ENCODE measurements at places on chromosomes 1 and 21.

DNA sequence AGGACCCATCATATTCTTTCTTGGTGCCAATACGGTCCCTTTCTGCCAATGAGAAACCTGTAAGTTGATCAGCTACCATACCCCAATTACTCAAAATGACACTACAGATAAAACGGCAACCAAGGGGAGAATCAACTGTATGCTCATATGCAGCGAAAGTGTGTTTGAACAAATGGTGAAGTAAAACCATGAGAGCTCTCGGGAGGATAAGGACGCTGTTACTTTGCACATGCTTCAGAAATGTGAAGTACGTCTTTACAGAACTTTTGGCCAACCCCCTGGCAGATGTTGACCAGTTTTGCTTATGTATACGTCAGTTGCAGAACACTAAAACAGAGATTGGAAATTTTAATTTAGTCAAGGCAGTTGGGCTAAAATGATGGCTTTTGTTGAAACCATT lies 79.6 kb downstream of the PROX1 start:
- no peak for DNase-seq

- DNase-seq, result no peak
Measured at GRCh38 chr1:191520345-191520744, 637.9 kb upstream of the RGS18 start.

GRCh38 chr1:195520757-195521156 lies 1087.5 kb downstream of the KCNT2 start:
- no peak for DNase-seq

GRCh38 chr1:99305626-99306025 lies 41.3 kb downstream of the PLPPR4 start:
- DNase-seq, result no peak

DNA sequence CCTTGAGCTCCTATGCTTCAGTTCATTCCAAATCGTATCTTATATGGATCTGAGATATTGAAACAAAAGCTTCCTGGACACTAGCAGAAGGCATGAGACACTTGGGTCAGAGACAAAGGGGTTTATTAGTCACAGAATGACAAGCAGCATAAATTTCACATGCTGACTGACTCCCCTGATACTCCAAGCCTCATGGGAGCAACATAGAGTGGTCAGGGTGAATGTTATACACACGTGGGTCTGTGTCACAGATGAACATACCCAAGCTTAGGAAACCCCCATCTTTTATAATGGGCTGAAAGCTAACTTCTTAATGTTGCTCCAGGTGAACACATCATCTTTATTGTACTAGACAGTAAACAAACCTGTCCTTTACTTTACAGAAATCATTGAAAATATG lies 599.9 kb upstream of the RGS18 start:
- no peak for DNase-seq

GRCh38 chr1:43265431-43265830 lies 4.4 kb upstream of the TMEM125 start:
- no peak for DNase-seq

DNA sequence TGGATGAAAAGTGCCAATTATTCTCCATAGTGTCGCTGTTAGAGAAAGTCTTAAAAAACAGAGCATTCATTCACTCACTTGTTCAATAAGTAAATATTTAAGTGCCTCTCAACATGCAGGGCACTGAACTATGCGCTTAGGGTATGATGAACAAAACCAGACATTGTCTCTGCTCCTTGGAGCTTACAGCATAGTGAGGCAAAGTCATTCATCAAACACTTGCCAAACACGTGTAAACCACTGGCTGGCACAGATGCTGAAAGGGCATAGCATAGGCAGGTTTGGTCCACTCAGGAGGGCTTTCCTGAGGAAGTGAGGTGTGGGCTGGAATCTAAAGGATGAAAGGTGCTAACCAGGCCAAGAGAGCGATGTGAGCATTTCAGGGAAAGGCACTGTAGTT lies 27.6 kb upstream of the RD3 start:
- no peak for DNase-seq

- DNase-seq, result no peak
Measured at GRCh38 chr1:3454811-3455618, 550 bp downstream of the ARHGEF16 start.

DNA sequence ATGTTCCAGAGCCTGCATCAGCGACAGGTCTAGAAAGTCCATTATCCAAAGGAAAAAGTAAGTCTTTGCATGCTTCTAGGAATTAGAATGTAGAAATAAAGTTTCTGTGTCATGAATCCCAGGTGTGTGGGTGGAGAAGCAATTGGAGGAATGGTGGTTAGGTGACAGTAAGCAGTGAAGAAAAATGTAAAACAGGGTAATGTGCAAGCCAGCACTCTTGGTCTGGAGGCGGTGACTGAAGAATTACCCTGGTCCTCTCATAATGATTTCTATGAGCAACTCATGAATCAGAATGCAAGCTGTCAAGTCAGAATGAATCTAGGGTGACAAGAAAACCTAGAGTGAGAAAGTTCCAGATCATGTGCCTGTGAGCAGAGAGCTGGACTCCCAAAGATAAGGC lies 33.6 kb downstream of the PLPPR4 start:
- DNase-seq, result no peak

DNA sequence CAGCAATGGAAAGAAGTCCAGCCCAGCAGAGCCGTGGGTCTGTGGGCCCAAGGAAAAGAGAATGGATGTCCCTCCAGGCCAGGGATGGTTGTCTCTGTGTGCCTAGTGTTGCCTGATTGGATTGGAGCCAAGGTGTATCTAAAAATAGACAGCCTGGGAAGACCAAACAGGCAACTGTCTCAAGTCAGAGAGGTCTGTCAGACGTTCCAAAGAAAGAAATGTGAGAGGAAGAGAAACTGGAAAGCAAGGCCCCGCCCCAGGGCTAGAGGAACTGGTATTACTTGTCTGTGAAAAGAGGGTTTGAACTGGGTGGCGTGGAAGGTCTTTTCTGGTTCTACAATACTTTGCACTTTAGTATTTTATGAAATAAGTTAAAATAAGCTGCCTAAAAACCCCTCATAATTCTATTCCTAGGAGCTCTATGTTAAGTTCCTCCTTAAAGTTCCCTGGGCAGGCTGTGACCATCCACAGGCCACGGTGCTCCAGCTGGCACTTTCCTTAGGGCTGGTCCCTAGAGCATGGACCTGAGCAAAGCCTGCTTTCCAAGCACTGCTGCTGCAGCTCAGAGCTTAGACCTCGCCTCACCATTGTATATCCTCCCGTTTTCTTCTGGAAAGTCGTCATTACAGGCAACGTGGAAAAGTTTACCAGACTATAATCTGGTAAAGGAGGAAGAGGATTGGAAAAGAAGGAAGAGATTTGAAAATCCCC lies 151.6 kb downstream of the DISC1 start:
- DNase-seq, result no peak

GRCh38 chr1:159066108-159066507 lies 10.5 kb downstream of the AIM2 start:
- no peak for DNase-seq

GRCh38 chr1:68140536-68140935 lies 90.1 kb upstream of the DIRAS3 start:
- no peak for DNase-seq

DNA sequence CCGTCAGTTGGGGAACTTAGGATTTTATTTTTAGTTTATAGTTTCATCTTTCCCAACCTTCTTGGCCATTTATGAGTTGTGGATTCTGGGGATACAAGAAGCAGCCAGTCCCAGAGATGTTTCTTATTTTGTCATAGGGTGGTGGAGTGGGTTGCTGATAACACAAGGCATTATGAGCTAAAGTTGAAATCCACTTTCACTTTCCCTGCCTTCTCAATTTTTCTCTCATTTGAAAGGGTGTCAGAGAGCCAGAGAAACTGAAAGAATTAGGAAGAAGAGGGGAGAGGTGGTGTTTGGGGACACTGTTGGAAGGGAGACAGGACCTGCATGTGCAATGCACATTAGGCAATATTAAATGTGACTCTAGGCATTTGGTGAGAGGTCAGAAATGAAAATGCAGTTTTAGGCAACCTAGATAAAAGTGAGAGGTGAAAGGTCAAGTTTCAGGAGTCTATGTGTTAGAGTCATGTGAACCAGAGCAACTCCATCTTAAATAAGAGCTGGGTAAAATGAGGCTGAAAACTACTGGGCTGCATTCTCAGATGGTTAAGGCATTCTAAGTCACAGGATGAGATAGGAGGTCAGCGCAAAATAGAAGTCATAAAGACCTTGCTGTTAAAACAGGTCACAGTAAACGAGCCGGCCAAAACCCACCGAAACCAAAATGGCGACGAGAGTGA lies 71.1 kb upstream of the F3 start:
- no peak for DNase-seq

DNA sequence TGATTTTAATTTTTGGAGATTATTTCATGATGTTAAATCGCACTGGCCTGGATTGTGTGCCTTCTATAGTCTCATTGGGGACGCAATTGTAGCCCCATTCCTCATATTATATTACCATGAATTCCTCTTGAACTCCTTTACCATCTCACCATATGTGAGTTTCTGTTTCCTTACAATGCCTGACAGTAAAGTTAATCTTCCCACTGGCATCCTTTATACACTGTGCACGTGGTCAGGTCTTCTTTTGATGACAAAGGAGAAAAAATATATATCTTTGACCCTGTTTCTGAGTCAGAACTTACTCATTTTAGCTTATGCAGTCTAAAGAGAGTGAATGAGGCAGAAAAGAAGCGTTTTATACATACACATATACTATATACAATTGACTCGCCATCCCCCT lies 774 bp upstream of the ABL2 start:
- no peak for DNase-seq
